ENCODE measurements at places on chromosomes 12 and 14. TPM values are rescaled to one million over a fixed set of nuclear protein-coding genes. Genes with fewer than 3 reads are reported as not detected.

Gene ARHGDIB
- total RNA-seq = 7.2 TPM

- DNase-seq = no peak
Measured at GRCh38 chr12:89568484-89568883, 42.6 kb upstream of the POC1B start.

- DNase-seq = peak; percentile 47
Measured at GRCh38 chr14:75441728-75442127, 13.9 kb downstream of the JDP2 start.

DNA sequence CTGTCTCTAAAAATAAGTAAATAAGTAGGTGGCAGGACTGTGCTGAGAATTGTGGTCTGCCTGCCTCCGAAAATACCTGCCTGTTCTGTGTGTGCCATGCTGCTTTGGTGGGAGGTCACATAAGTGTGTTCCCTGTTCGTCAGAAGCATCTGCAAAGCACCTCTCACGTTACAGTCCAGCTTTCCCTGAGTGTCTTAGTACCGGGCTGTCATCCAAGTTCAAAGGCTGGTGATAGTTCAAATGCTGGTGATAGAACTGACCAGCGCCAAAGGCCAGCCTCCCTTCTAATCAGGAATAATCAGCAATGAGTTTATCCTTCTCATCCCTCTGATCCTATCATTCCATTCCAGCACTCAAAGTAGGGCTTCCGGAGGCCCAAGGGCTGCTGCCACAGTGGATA, 5.6 kb downstream of the CABP1 start:
- DNase-seq = no peak

Gene SRGAP1
- total RNA-seq = 11.9 TPM
